ENCODE measurements at places on chromosomes 7 and 10.

DNA sequence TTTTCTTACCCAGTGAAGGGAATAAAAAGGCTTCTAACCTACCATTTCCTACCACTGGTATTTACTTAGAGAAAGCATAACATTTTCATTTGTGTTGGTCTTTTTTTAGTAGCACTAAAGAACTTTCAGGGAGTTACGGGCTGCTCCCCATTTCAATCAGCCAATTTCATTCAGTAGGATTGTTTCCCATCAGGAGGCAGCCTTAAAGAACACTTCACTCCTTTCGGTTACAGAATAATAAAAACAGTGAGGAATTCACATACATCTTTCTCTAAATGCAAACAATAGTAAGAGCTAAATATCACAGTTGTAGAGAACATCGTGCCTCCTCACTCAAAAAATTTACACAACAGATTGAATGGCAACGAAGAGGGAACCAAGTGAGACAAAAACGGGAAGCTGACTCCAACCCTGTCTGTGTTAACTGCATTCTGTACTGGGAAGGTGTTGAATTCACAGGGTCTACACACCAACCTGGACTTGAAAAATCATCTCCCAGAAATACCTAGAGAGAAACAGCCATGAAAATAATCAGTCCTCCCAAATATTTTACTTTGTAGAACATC lies 55.5 kb upstream of the ABLIM1 start:
- no peak for DNase-seq

- no peak for DNase-seq
Observed at GRCh38 chr7:51223505-51223904, 93.1 kb downstream of the COBL start.

- no peak for DNase-seq
Observed at GRCh38 chr10:71081229-71081560, 131.2 kb upstream of the UNC5B start.

DNA sequence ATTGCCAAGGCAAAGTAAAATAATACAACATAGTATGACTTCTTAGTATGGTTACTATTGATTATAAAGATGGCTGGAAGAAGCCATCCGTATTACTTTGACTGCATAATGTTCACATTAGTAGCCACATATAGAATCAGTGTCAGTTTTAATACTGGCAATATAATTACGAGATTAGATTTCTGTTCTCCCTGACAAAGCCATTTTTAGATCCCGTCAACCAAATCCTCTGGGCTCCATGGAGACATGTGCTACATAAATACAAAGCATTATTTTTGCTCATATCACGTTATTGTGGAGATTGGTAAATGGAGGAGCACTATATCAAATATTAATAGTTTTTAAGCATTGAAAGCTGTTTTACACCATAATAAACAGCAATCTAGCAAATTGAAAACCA lies 124.0 kb downstream of the MAGI2 start:
- no peak for DNase-seq

GRCh38 chr7:309586-310228 lies 19.7 kb downstream of the FOXL3 start:
- DNase-seq = no peak

DNA sequence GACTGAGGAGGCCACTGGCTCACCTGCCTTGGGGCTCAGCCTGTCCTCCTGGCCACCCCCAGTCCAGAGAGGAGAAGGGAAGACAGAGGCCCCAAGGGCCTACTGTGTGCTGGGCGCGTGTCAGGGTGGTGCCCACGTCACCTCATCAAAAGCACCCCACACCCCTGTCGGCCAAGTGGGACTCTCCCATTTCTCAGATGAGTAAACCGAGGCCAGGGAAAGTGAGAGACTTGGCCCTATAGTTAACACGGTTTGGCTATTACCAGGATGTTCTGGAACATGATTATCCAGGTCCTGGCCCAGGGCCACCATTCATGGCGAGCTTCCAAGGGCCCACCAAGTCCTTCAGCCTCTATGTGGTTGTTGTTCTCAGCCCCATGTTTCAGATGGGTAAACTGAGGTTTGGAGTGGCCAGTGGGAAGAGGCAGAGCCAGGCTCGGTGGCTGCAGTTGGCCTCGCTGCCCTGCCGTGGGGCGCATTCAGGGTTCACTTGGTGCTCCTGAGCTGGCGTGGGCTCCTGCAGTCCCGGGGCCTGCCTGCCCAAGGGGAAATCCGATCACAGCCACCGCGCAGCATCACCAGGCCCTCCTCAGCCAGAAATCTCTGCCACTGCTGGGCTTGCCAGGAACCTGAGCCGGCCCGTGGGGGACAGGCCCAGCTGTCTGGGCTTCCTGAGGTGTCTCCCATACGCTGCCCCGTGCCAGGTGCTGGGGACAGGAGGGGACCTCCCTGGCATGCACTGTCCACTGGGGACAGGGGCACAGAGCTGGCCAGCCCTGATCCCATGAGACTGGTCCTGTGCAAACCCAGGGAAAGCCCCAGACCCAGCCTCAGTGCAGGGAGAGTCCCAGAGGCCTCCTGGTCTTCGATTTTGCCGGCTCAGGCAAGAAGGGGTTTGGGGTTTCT lies 117.7 kb upstream of the TNRC18 start:
- no peak for DNase-seq

- no peak for DNase-seq
Observed at GRCh38 chr7:141455723-141456122, 95.5 kb upstream of the AGK start.

GRCh38 chr10:128519581-128519980 lies 393.4 kb upstream of the MKI67 start:
- DNase-seq = no peak

GRCh38 chr7:41869596-41869995 lies 166.7 kb upstream of the INHBA start:
- DNase-seq = no peak

DNA sequence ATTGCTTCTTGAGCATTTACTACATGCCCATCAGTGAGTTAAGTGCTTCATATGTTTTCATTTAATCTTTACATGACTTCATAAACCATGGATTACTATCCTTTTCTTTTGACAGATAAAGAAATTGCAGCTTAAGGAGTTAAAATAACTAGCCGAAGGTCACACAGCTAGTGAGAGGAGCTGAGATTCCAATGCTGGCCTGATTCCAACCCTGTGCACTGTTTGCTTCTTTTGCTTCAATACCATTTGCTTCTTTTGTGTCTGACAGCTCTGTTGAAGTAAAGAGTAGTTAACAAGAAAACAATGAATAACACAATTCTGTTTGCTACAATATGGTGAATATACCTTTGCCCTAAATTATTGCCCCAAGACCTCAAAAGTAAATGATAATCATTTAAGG lies 132.4 kb downstream of the GRM3 start:
- no peak for DNase-seq

GRCh38 chr7:100221767-100222444 lies 2.2 kb downstream of the PVRIG start:
- no peak for DNase-seq

- no peak for DNase-seq
Observed at GRCh38 chr10:88057720-88058119, 194.3 kb downstream of the PTEN start.

GRCh38 chr10:62907470-62908212 lies 91.5 kb upstream of the EGR2 start:
- no peak for DNase-seq

GRCh38 chr7:77524731-77525130 lies 12.4 kb upstream of the PTPN12 start:
- DNase-seq = no peak

GRCh38 chr10:47175181-47176123 lies 124.5 kb upstream of the GDF10 start:
- DNase-seq = no peak

DNA sequence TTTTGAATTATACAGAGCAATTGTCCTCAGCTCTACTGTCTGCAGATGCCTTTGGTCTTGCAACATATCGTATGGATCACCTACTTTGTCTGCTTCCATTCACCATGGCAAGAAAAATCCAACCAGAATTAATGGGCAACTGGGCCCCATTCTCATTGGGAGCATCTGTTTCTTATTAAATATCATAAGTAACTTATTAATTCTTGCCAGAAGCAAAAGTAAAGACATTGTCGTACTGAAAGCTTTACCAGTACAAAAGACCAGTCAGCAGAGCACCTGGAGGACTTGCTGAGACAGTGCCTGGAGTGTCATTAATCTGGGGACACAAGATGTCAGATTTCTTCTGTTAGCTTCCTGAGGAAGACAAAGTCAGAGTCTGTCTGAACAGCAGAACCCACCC lies 404.5 kb downstream of the INHBA start:
- no peak for DNase-seq

DNA sequence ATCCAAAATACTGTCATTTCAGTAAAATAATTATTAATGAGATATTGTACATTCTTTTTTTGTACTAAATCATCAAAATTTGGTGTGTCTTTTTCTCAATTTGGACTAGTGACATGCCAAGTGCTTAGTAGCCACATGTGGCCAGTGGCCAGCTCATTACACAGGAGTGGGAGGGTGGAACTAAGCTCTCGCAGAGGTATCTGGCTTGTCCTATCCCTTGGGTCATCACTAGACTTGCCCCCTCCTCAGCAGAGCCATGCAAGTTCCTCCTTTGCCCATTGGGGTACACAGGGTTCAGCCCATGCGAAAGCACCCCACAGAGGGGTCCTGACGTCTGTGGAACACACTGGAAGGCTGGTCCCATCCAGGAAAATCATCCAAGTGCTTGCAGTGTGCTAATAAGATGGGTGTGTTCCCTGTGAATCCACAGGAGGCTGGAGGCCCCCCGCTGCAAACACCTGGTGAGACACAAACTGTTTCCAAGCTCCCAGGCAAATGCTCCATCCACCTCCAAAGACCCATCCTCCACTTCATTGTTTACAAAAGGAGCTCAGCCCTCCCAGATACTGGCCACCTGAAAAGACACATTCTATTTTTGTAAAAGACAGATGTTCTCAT lies 1.3 kb downstream of the ARHGAP22 start:
- DNase-seq = no peak

GRCh38 chr7:124351950-124352349 lies 319.1 kb upstream of the TMEM229A start:
- DNase-seq = no peak

GRCh38 chr10:117531371-117532002 lies 11.1 kb upstream of the EMX2 start:
- DNase-seq = no peak

GRCh38 chr10:14815681-14816080 lies 22.2 kb downstream of the CDNF start:
- no peak for DNase-seq

GRCh38 chr10:103769176-103769575 lies 86.2 kb downstream of the SH3PXD2A start:
- DNase-seq = no peak

- DNase-seq = no peak
Observed at GRCh38 chr10:99562631-99563030, 29.9 kb downstream of the NKX2-3 start.

- DNase-seq = no peak
Observed at GRCh38 chr7:112076324-112076723, 129.9 kb downstream of the DOCK4 start.

GRCh38 chr7:50648570-50649169 lies 83.5 kb upstream of the DDC start:
- DNase-seq = no peak

- no peak for DNase-seq
Observed at GRCh38 chr10:47058032-47058702, 146.9 kb downstream of the PTPN20 start.

DNA sequence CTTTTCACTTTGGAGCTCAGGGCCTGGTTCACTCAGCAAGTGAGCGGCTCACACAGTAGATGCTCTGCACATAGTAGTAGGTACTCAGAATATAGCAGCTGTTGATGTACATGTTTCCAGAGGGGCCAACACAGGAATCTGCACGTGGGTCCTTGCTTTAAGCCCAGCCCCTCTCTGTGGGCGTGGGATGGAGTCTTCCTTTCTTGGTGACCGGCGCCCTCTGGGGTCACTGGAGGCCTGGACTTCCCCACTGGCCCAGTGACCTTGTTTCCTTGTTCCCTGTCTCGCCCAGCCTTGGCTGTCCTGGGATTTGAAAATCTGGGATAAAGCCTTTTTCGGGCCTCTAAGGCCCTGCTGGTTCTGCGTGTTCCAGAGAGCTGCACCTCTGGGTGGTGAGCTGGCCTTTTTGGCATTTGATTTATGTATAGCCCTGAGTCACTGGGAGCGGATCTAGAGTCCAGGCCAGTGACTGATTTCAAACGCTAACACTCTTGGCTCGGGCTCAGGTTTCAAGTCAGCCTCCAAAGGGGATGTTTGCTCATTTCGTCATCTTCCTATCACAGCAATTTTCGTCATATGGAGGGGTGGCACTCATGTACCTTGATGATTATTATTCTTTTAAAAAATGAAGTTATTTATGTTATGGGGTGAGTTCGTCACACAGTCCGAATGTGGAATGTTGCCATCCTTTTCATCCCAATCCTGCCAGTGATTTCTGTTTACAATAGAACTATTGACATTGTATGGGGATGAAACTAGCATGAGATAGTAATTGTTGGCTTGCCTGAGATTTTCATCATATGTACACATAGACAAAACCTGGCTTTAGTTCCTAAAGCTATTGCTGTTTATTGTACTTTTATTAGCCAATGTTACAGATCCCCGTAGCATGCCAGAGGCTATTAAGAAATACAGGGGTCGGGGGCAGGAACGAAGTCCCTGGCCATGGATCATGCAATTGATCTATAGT lies 65.5 kb downstream of the CUX1 start:
- no peak for DNase-seq

GRCh38 chr7:154581251-154581890 lies 421.6 kb downstream of the PAXIP1 start:
- DNase-seq = no peak

- no peak for DNase-seq
Observed at GRCh38 chr10:120221873-120222485, 235.0 kb upstream of the PLPP4 start.

- no peak for DNase-seq
Observed at GRCh38 chr10:46329690-46330016, 42.9 kb downstream of the ANTXRL start.

- no peak for DNase-seq
Observed at GRCh38 chr7:18087026-18087686, 59.5 kb upstream of the PRPS1L1 start.

DNA sequence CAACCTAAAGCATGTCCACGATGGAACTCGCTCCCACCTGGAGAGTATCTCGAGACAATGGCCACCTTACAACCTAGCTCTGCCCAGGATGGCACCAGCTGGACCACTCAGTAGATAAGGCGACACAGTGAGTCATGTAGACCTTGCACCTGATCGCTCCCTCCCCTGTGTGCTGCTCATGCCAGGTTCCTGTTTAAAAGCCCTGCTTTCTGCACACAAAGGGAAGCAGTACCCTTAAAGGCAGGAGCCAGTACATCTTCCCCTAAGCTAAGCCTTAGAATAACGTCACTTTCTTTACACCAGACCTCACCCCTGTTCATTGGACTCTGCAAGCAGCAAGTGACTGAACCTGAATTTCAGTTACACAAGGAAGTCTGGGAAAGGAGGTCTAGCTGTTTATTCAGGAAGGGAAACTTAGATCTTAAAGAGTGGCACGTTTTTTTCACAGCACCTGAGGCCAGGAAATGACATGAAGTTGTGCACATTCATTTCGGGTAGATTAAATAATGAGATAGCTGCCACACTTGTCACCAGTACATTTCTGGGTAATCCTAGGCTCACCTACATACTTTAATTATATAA lies 117.9 kb downstream of the MTPAP start:
- DNase-seq = no peak

- DNase-seq = no peak
Observed at GRCh38 chr7:73489976-73490375, 32.1 kb downstream of the BAZ1B start.

- no peak for DNase-seq
Observed at GRCh38 chr10:101649525-101650085, 45.4 kb downstream of the FBXW4 start.

- DNase-seq = no peak
Observed at GRCh38 chr10:51507476-51507875, 191.9 kb downstream of the CSTF2T start.

GRCh38 chr10:69043931-69044531 lies 43.9 kb upstream of the SRGN start:
- no peak for DNase-seq

Measured in activated gamma-delta T cell treated with Interleukin-2 at 50 U/mL for 16 hours (primary cell).